HFFc6 (cell line): ENCODE measurements at places on chromosomes 12 and 14. TPM values are rescaled to one million over a fixed set of nuclear protein-coding genes. Genes with fewer than 3 reads are reported as not detected.

Gene MANSC4
- total RNA-seq: not detected in 3 replicates

GRCh38 chr12:21608196-21608595, 3.5 kb upstream of the GYS2 start:
- no peak for DNase-seq

- DNase-seq: no peak
Measured at GRCh38 chr14:59882957-59883356, 12.4 kb upstream of the RTN1 start.

DNA sequence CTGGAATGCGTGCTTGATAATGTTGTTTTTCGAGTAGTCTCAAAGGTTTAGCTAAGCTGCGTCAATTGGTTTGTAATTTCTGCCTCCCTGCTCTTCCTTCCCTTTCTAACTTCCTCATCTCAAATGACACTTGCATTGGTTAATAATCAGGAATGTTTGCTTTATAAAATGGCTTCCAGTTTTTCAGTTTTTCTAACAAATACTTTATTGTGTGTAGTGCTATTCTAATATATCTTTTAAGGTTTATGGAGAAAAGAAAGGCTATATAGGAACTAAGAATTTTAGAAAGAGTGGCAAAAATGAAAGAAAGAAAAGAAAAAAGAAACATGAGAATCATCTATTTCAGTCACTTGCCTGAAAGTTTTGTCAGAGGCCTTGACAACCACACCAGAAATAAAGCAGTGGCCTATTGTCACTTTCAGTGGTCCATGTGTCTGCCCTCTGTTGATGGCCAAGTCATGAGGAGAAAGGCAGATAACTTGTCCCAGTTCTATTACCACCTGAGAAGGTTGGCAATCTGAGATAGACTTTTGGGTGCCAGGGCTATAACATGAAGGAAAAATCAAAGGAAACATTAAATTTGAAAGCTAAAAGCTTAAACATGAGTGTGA, 221.9 kb upstream of the KITLG start:
- DNase-seq: no peak

DNA sequence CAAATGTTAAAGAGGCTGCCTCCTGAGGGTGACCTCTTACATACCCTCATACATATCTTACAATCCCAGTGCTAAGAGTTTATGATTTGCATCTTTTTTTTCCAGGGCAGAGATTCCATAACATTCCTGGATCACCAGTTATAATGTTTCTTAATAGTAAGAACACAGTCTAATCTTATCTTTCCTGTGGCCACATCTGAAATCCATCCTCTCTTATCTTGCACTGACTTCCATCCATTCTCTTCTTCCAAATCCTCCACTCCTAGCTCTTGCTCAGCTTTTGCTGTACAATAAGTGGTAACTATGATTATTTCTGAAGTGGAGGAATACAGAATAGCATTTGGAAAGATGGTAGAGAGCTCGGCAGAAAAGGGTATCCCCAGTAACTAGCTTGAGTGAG, 6.3 kb downstream of the CALCOCO1 start:
- no peak for DNase-seq

DNA sequence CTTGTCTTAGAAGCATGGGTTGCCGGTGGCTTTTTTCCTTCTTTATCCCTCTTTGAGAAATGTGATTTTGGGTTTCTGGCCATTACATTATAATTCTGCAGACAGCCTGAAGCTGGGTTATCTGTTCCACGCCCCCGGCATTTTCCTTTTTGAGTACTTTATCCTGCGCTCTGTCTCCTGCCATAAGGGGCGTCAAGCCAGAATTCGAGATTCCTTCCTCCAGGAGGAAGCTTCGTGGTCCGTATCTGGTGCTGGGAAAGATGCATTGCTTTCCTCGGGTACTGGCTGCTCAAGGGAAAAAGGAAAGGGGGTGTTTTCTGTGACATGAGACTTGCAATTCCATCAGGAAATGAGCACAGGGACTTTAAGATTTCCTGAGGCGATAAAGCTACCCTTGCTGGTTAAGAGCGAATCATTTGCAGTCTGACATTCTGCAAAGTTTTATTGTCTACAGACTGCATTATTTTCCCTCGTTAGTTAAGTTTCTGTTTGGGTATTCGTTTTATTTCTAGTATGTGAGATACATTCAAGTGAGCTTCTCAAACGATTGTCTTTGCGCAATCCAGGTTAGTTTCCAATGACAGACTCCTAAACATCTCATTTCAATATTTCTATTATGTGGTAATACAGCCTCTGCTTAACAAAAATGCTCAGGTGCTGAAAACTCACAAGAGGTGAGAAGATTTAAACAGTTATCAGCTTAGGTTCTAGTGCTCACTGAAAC, 694 bp downstream of the AKAP5 start:
- DNase-seq: peak; percentile 58

- DNase-seq: no peak
Measured at GRCh38 chr12:45575823-45576475, 153.6 kb upstream of the ARID2 start.

DNA sequence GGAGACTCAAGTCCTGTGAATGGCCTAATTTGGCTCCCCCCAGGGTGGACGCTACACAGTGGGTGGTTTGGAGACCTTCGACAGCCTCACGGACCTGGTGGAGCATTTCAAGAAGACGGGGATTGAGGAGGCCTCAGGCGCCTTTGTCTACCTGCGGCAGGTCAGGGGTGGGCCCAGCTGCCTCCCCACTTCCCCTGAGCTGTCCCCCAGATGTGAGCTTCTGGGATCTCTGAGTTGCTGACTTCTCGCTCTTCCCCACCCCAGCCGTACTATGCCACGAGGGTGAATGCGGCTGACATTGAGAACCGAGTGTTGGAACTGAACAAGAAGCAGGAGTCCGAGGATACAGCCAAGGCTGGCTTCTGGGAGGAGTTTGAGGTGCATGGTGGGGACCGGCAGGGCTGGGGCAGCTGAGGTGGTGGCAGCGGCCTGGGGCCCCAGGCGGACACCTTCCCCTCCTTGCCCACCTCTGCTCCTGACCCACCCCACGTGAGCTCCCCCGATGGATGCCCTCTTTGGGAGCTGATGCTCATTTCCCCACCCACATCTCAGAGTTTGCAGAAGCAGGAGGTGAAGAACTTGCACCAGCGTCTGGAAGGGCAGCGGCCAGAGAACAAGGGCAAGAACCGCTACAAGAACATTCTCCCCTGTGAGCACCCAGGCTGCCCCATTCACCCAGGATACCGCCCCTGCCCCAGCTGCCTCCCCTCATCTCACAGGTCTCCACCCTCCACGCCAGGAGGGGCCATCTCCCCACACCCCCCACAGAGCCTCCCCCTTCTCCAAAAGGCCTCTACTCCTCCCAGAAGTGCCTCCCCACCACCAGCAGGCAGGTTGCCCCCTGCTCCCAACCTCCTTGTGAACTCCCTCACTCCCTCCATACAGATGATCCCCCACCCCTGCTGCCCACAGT, 4.2 kb downstream of the PTPN6 start:
- DNase-seq: no peak

Gene SCARB1
- total RNA-seq: 39.8 to 46.3 TPM (median 42.3 TPM) in 3 replicates
